NCI-H2107 (cell line): ENCODE measurements at places on chromosomes 7 and 10.

- DNase-seq, result no peak
Observed at GRCh38 chr10:70590655-70591416, 11.7 kb downstream of the PRF1 start.

DNA sequence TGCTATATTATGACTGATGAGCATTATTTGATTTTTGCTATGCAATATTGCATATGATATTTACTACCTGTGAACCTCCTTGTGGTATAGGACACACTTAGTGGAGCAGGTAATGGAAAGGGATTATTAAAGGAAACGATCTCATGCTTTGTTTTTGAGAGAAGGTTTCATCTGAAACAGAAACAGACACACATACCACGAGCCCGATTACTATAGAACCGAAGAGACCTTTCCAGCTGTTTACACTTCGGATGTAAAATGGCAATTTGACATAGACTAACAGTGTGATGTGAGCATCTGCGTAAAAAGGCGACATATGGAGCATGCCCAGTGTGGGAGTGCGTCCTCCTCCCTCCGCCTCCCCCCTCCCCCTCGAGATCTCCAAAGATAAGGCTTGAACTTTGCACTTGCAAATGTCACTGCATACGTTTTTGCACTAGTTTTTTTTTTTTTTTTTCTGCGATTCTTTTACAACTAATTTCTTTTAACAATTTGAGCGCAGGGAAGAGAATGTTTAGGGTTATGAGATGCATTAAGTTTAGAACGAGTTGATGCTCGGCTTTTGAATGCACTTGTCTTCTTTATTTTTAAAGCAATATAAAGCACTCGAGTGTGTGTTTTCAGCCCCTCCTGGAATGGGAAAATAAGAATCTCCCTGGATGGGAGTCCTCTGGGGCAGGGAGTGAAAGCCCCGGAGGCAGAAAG lies 251.0 kb downstream of the NSUN6 start:
- DNase-seq, result peak; percentile 13

DNA sequence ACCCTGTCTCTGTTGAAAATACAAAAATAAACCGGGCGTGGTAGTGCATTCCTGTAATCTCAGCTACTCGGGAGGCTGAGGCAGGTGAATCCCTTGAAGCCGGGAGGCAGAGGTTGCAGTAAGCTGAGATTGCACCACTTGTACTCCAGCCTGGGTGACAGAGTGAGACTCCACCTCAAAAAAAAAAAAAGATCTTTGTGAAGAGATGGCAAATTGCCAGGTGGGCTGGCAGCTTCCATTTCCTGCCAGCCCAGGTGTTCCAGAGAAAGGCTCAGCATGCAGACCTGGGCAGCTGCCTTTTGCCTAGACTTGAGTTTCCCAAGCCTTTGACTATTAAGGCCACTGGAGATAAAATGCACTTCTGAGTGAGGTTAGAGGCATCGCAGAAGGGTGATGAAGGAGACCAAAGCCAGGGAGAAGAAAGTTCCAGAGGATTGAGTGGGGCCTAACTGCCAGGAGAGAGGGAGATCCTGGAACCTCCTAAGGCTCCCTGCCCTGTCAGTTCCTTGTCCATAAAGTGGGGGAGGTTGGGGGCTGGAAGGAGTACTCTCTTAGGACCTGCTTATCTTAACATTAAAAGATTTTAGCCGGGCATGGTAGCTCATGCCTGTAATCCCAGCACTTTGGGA lies 10.0 kb upstream of the DDIT4 start:
- DNase-seq, result peak; percentile 79

- DNase-seq, result no peak
Observed at GRCh38 chr7:110754649-110755048, 336.3 kb upstream of the LRRN3 start.

- DNase-seq, result no peak
Observed at GRCh38 chr7:119703895-119704294, 569.1 kb upstream of the KCND2 start.

DNA sequence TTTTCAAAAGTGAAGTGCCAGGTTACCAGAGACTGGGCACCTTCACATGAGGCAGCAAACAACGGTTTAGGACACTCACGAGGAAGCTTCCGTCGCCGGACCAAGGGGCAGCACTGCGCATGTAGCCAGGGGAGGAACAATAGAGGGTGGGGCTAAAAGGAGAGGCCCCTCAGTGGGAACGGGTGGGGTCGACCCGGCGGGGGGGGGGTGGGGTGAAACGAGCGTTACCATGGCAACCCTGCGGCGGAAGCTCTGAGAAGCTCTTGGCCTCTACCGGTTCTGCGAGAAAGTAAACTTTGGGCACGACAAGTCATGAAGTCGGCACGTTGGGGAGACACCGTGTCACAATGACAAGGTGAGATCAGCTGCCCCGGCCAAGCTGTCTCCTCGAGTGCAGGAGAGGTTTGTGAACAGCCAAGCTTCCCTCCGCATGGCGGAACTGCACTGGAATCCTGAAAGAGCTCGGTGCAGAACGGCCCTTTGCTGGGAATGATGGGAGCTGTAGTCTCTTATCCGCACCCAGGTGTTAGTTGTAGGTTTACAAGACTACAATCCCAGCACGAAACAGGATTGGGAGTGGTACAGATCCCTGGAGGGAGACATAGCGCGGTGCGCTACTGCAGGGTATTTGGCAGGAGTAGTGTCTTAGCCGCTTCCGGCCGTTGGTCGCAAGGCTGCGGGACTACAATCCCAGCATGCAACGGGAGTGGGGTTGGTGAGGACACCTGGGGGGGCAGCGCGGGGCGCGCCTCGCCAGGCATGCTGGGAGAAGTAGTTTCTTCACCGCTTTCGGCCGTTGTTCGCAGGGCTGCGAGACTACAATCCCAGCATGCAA lies 72.8 kb upstream of the ZNF722 start:
- DNase-seq, result no peak

DNA sequence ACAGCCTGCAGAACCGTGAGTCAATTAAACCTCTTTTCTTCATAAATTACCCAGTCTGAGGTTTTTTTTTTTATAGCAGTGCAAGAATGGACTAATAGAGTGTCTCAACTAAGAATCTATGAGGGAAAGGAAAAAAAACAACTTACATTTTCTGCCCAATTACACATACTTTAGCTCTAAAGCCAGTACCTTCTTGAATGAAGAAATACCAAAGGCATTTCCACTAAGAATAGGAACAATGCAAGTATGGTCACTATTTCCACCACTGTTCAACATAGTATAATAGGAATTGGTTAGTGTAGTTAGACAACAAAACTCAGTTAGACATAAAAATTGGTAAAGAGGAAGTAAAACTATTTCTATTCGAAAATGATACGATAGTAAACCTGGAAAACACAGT lies 37.6 kb downstream of the MICU1 start:
- DNase-seq, result no peak

DNA sequence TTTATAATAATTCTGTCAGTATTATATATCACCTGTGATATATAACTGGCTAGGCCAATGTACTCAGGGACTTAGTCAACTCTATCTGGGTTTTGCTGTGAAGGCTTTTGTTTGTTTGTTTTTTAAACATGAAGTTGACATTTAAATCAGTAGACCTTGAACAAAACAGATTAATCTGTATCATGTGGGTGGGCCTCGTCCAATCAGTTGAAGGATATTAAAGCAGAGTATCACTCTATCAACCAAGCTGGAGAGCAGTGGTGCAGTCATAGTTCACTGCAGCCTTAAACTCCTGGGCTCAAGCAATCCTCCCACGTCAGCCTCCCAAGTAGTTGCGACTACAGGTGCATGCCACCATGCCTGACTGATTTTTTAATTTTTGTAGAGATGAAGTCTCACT lies 870.2 kb downstream of the TYW1 start:
- no peak for DNase-seq

DNA sequence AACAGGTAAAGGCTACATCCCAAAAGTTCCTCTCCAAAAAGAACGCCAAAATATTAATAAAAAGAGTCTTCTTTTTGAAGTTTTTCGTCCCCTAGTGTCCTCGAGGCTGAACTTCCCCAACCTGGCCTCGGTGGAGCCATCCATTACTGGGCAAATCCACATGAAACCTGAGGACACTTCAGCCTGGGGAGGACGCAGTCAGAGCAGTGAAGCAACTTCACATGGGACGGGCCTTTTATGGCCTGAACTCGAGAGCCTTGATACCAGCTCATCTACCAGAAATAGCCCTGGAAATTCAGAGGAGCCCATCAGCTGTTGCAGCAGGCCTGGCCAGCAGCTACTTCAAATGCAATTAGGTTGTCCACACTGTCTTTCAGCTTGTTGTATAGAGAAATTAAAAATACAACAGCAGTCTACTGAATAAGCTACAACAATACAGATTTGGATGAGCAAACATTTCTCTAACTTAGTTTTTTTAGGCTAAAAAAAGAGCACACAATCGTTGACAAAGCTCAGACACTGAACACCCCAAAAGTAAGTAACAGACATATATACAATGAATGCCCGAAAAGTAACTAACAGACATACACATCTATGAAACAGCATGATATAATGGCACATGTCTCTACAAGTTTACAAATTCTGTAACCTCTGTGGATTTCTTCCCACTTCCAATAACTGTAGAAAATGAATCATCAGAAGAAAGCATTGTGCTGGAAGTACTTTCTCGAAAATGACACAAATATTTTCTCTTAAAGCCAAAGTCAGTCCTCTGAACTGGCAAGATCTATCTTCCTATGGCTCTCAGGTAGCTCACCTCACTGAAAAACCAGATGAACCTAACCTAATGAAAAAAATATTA lies at the start of gene SVIL:
TSS of gene SVIL (minus strand) at position 208 of the 862 bp plus-strand sequence. CDS start 79,913 bp downstream, outside the sequence.
- DNase-seq, result no peak

DNA sequence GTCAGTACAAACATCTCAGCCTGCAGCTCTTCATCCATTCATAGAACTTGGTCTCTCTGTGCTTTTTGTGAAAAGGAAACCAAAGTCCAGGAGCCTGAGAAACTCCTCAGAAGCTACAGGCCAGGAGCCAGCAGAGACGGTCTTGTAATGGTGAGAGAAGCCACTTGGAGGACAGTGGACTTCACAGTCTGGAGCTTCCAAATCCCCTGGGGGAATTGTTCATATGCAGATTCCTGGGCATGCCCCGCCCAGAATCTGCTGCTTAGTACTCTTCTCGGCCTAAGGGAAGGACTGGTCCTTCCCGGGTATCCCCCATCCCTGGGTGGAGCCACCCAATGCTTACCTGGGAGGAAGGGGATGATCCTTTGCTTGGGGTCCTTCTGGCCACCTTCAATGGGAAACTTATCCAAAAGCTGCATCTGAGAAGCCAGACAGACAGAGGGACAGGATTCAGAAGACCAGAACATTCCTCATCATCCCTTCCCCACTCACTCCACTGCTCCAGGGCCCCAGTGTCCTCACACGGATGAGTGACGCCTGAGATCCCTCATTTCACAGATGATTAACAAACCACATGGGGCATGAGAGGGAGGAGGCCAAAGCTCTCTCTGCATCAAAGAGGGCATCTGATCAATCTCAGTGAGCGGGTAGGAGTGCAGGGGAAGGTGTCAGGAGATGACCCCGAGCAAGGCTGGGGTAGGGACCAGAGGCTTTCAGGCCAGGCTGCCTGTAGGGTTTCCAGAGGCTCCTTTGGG lies 88.4 kb downstream of the SH3PXD2A start:
- no peak for DNase-seq

GRCh38 chr7:158446706-158447105 lies 140.9 kb downstream of the PTPRN2 start:
- no peak for DNase-seq

GRCh38 chr10:31204090-31204489 lies 114.9 kb upstream of the ZEB1 start:
- no peak for DNase-seq

GRCh38 chr10:75272896-75273295 lies 37.1 kb upstream of the COMTD1 start:
- no peak for DNase-seq

- DNase-seq, result no peak
Observed at GRCh38 chr7:96023387-96023786, 251.0 kb downstream of the DYNC1I1 start.

DNA sequence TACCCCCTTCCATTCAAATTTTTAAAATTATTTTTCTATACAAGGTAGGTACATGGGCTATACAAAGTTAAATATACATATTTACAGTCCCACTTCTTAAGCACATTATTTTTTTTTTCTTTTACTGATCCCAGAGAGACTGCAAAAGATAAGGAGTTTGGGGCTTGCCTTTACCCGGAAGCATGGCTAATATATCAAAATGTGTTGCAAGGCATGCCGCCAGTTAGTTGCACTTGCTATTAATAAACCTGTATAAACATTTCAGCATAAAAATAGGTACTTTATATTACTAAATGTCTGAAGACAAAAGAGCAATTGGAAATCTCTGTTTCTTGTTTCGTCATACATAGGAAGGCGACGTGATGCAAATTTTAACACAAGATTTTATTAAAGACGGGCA lies 21.5 kb upstream of the PDLIM1 start:
- no peak for DNase-seq

- DNase-seq, result no peak
Observed at GRCh38 chr7:120925392-120925791, 25.2 kb upstream of the ING3 start.

DNA sequence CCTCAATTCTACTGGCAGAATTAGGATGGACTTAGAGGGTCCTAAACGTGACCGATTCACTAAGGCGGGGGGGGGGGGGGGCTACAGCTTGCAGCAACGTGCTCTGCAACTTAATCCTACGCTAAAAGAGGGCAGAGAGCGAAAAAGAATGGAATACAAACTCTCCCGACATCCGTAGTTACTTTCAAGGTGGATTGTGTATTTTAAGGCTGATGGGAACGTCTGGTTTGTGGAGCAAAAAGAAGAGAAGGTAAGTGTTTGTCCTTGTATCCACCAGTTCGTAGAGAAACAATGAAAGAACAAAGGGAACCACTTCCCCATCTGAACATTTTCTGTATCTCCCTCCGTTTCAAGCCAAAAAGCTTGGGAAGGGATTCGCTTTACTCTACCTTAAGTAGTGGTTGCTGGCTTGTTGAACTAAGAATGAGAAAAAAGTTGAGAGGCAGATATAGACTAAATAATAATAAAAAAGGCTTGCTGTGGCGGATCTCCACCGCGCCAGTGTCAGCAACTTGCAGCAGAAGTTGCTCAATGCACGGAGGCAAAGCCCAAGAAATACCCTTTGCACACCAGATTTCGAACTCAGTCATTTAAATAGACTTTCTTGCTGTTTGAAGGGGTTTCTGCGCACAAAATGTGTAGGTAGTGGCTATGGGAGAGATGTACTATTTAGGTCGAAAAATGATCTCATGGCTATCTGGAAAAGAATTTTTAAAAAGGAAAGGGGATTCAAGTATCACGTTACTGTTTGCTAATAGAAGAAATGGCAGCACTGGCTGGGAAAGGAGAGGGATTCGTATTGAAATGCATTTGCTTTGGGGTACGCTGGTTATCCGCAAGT lies 736 bp downstream of the SKIDA1 start:
- DNase-seq, result no peak
